ENCODE measurements at places on chromosomes 6 and 20.

DNA sequence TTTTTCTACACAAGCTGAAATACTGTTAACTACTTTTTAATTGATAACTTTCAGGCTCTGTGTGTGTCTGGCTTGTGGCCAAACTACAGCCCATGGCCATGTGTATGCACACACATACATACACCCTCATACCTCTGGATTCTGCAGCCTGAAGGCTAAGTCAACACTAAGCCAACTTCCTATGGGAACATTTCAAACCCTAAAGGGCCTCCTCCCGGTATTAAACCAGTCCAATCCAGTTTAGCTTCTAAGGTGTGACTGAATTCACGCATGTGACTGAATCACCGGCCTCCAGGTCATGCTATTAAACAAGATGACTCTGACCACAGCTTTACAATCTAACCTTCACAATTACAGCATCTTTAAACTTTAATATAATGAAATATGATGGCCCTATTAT lies 20.7 kb upstream of the DST start:
- no peak for DNase-seq

DNA sequence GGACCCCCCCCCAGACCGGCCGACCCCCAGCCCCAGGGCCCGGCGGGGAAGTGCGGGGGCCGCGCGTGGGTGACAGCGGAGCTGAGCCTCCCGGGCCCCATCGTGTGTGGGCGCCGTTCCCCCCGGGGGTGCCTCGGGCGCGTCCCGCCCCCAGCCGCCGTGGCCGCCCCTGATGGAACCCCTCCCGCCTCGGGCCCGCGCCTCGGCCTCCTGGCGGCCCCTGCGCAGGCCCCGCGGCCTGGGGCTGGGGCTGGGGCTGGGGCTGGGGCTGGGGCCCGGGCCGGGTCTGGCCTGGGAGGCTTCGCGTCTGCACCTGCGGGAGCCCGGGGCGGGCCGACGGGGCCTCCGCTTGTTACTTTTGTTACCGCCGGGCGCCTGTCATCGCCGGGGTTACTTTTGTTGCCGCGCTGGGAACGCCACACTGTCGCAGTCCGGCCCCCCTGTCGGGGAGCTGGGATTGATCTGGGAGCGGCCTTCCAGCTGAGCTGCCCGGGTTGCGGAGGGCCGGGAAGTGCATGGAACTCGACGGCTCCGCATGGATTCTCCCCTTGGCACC lies 598 bp downstream of the OGFR start:
- DNase-seq: no peak

DNA sequence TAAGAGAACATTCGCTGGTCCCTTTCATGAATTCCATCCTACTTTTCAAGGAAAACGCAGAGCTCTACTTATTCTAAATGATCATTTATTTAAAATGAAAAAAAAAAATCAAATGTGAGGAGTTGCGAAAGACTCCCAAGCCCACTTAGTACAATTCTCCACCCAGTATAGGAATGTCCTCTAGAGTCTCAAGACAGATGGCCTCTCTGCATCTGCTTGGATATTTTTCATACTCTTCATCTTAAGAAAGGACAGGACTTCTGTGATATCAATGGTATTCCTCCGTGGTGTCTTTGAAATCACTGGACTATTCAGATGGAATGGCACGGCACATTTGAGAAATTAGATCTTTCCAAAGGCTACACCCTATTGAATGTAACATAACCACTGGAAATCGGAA lies 107.1 kb downstream of the PTPRK start:
- no peak for DNase-seq

GRCh38 chr6:55088902-55089301 lies 85.4 kb upstream of the HCRTR2 start:
- DNase-seq: no peak

- DNase-seq: no peak
These were observed 158.4 kb downstream of the ZDHHC14 start for GRCh38 chr6:157539421-157539822.

DNA sequence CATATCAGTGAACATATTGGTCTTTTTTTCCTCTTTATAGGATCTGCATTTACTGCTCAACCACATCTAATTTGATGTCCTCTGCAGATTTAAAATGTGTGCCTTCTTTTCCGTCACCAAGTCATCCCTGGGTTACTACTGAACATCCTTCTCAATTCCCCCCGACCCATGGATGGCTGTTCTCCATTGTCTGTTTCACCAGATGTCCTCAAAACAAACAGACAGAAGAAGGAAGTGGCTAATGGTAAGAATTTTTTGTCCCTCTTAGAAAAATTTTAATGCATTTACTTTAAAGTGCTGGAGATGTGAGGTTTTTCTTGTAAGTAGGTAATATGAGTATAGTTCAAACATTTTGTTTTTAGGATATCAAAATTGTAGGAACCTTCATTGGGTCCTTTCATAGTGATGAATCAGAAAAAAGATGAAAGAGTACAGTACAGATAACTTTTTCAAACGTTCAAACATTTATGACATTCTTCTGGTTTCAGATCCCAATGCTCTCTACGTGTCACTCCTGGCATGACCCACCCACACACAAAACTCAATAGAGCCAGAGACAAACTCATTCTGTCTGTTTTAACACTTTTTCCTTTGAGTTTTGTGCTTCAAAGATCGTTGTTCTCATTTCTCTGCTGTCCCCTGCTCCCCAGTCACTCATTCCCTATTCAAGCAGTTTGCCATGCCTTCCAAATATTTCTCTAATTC lies 276.4 kb downstream of the PRL start:
- no peak for DNase-seq

DNA sequence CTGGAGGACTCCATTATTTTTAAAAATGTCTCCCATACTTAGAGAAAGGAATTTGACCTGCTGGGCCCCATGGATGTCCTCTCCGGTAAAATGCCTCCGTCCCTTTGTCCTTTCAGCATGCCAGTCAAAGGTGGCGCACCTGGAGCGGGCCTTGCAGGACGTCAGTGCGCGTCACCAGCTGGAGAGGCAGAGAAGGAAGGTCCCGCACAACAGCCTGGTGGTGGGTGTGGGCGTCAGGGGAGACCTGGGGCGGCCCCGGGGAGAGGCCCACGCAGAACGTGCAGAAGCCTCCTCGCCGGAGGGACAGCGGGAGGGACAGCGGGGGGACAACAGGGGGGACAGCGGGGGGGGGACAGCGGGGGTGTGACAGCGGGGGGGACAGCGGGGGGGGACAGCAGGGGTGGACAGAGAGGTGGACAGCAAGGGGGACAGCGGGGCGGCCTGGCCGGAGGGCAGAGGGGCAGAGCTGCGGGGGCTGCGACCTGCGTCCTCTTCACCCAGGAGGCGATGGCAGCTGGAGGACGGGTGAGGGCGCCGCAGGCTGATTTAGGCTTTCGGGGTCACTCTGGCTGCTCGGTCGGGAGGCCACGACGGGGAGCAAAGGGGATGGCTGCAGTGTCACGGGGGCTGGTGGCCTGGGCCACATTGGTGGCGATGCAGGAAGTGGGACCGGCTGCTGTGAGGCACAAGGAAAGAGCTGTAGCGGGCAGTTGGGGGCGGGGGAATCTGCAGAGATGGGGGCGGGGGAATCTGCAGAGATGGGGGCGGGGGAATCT lies 859 bp upstream of the KIF25 start:
- DNase-seq: no peak

DNA sequence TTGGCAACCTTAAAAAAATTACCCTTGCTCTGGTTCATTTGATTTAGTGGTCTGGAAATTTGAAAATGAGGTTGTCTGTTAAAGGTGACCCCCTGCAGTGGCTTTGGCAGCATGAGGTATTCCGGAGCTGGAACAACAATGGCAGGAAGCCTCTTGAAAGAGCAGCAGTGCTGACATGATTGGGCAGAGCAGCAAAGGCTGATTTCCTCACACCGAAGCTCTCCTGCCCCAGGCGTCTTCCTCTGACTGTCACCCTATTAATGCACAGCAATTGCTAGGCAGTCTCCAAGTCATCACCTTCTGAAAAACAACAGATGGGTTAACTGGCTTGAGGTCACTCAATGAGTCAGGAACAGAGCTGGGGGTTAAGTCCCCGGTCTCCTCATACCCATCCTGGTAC lies 241.8 kb upstream of the MMS22L start:
- no peak for DNase-seq

GRCh38 chr6:141482796-141483597 lies 649.7 kb upstream of the GJE1 start:
- no peak for DNase-seq

- DNase-seq: no peak
These were observed 92.7 kb downstream of the DACT2 start for GRCh38 chr6:168226902-168227318.

- DNase-seq: no peak
These were observed 674 bp downstream of the MAPK14 start for GRCh38 chr6:36028088-36028876.

GRCh38 chr6:54267798-54268197 lies 40.4 kb upstream of the TINAG start:
- DNase-seq: no peak

DNA sequence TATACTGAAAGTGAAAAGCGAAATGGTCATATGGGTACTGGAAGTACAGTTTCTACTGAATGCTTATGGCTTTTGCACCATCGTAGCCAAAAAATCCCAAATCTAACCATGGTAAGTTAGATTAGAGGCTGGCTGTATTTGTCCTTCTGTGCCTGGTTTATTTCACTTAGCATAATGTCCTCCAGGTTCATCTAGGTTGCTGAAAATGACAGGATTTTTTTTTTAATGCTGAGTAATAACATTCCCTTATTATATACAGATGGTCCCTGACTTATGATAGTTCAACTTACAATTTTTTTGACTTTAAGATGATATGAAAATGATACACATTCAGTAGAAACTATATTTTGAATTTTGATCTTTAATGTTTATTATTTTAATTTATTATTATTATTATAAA lies 7.6 kb downstream of the MYCT1 start:
- DNase-seq: no peak

- no peak for DNase-seq
These were observed 3.5 kb downstream of the TENT5A start for GRCh38 chr6:81748994-81749393.

- no peak for DNase-seq
These were observed 49.8 kb downstream of the IRF4 start for GRCh38 chr6:441126-441920.

- no peak for DNase-seq
These were observed 48.8 kb downstream of the EPB41L2 start for GRCh38 chr6:131014080-131014776.

DNA sequence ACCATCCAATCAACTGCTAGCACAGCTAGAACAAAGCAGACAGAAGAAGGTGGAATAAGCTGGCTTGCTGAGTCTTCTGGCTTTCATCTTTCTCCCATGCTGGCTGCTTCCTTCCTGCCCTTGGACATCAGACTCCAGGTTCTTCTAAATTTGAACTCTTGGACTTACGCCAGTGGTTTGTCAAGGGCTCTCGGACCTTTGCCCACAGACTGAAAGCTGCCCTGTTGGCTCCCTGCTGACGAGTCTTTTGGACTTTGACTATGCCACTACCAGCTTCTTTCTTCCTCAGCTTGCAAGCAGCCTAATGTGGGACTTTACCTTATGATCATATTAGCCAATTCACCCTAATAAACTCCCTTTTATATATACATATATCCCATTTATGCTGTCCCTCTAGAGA lies 164.1 kb upstream of the GJE1 start:
- no peak for DNase-seq

DNA sequence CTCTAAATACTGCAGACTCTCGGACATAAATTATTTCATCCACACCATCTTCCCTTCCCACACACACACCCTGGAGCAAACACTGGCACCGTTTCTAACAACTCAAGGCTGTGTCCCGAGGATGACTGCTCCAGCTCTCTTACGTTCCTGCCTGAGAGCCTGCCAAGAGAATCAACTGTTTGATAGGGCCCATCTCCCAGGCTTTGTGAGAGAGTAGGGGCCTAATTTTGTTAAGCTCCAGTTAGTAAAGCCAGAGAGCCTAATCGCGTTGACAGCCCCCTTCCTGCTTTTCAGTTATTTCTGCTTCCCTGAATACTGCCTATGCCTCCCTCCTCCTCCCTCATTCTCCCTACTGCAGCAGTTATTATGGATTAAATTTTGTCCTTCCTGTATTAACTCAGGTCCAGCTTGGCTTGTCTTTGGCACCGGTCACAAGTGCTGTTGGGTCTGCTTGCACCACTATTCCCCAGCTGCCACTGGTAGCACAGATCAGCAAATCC lies 118.1 kb upstream of the TMEM181 start:
- DNase-seq: peak; percentile 92

- no peak for DNase-seq
These were observed 1.0 kb upstream of the PCIF1 start for GRCh38 chr20:45933266-45934045.

DNA sequence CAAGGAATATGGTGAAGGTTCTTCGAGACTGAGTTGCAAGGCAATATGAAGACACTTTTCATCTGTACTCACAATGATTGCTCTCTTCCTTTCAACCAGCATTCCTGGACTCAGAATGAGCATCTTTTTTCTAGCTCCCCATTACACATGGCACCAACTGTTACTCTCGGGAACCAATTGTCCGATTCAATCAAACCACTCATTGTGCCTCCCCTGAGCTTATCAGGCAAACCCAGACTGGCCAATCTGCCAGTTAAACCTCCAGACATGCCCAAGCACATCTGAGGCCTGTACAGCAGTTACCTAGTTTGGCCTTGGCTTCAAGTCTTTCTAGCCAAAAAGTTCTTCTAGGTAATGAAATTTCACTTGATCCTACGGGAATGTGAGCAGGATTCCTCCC lies 164.1 kb downstream of the ID4 start:
- DNase-seq: no peak
